ENCODE measurements at places on chromosomes 6 and 20.

DNA sequence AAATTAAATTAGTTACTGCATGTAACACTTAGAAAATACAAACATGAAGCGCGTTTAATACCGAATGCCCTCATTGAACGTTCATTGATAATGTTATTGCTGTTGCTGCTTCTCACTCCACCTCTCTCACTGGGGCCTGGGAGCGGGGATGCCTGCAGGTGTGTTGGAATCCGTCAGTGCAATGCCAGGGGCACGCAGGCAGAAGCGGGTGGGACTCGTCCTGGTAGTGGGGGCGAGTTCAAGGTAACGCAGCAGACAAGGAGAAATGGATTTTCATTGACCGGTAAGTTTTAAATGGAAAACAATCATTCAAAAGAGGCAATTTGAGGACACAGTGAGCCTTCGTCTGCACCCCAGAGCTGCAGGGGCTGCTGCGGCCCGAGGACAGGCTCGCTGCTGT is 71.2 kb upstream of the AFDN start:
- no peak for DNase-seq

GRCh38 chr6:67112120-67112519 is 1405.1 kb upstream of the EYS start:
- DNase-seq: no peak

- no peak for DNase-seq
These were observed 28.2 kb downstream of the POPDC3 start for GRCh38 chr6:105151644-105152043.

GRCh38 chr20:43191946-43192863 is 2.5 kb upstream of the PTPRT start:
- peak; percentile 18 for DNase-seq

DNA sequence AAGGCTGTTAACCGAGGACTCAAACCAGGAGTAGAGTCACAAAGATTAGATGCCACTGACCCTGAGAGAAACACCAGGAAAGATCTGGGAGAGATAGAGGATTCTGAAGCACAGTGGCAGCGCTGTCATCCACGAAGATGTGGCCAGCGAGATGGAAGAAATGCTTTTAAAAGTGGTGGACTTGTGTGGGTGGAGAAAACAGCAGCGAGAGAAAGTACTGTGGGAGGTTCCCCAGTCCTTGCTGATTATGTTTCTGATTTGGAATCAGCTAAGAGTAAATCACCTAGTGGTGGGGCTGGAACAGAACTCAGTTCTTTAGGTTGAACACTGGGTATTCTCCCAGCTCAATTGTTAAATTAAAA is 435 bp upstream of the ZNF322 start:
- DNase-seq: no peak

GRCh38 chr6:14665827-14666724 is 548.5 kb downstream of the CD83 start:
- DNase-seq: peak; percentile 65

DNA sequence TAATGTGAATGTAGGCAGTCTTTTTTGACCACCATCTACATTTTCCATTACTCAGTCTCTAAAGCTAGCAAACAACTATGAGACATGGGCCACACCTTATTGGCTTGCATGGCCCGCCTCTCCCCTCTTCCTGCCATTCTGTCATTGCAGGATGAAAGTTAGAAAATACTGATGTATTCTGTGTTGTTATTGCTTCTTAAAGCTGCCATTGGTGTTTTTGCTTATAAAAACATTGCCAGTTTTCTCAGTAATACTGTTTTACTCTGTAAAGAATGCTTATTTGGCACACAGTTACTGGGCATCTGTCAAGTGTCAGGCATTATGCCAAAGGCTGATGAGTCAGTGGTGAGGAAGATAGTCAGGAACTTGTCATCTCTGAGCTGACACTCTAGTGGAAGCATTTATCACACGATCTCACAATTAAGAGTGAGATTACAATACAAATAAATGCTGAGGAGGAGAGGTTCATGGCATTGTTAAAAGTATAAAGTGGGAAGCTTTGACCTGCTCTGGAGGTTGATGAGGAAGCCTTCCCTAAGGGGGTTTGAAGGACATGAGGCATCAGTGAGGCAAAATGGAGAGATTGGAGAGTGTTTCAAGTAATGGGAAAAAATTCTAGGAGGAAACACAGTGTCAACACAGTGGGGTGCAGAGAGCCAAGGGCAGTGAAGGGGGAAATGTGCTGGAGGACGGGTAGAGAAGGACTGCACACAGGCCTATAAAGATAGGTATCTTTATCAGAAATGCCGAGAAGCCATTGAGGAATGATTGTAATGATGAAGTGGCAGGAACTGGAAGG is 14.7 kb downstream of the KLHL32 start:
- peak; percentile 14 for DNase-seq

DNA sequence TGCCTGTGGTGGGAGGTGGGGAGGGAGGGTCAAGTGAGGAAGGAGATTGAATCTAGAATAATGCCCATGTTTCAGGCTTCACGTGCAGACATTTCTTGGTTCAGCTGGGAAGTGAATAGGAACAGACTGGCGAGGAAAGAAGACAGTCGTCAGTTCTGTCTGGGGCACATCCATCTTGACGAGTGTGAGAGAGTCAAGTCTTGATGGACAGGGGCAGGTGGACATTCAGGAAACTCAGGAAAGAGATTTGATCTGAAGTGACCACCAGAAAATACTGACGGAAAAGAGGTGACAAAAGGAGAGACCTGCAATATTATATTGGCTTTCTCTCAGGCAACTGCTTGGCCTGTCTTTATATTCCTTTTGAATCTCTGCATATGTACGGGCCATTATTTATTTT is 68.6 kb downstream of the ESR1 start:
- DNase-seq: no peak

DNA sequence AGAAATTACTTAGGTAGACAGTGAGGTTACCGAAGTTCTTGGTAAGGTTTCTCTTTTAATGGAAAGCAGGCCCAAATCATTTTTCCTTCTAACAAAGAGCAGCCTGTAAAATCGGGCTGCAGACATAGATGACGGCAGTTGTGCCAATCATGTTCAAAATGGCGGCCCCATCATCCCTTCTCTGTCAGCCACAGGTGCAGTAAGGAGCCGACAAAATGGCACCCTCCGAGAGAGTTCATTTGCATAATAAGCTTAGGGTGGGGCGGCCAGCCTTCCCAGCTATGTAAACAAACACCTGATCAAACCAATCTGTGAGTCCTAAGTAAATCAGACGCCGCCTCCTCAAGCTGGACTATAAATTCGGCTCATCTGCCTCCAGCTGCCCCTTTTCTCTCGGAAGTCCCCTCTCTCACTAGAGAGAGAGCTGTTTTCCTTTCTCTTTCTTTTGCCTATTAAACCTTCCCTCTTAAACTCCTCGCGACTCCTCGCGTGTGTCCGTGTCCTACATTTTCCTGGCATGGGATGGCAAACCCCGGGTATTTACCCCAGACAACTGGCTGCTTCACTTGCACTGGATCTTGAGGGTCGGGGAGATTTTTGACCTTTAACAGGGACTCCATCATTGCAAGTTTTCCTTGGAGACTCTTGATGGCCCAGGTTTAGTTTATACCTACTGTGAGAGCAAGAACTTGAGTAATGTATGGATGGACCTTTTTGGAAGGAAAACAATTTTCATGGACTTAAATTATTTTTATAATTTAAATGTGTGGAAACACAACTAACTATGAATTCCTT is 8.9 kb upstream of the DDR1 start:
- DNase-seq: no peak

DNA sequence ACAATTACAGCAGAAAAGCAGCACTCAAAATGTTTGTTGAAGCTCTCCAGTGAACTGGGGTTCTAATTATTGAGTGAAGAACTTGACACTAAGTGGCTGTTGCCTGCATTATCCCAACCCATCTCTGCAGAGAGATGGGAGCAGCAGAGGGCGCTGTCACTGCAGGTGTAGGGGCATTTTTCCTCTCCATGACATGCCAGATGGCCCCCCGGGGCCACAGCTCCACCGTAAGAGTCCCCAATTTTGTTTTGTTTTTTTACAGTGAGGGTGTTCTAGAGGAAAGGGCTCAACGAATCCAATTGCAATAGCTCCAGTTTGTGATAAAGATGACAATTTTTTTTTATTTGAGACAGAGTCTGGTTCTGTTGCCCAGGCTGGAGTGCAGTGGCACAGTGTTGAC is 1.9 kb upstream of the FUCA2 start:
- DNase-seq: peak; percentile 56

GRCh38 chr6:170445487-170445886 is 107.6 kb downstream of the PSMB1 start:
- DNase-seq: no peak

DNA sequence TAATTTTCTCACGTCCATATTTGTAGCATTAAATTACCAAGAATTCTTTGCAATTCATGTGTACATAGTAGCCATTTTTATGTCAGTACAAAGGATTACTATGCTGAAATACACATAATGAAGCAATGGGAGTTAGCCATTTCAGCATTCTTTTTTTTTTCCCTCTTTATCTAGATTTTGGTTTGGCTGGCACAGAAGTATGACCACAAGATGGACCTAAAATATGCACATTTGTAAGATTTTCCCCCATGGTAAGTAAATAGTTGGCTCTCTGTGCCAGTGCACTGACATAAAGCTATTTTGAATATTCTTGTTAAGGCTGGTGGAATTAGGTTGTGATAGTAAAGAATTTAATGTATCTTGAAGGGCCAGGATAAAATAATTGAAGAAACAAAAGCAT is 486.1 kb upstream of the BTBD3 start:
- DNase-seq: no peak

- DNase-seq: peak; percentile 25
These were observed 9.8 kb upstream of the CGA start for GRCh38 chr6:87104667-87105066.

GRCh38 chr6:84227044-84227433 is 404 bp downstream of the CEP162 start:
- DNase-seq: no peak

DNA sequence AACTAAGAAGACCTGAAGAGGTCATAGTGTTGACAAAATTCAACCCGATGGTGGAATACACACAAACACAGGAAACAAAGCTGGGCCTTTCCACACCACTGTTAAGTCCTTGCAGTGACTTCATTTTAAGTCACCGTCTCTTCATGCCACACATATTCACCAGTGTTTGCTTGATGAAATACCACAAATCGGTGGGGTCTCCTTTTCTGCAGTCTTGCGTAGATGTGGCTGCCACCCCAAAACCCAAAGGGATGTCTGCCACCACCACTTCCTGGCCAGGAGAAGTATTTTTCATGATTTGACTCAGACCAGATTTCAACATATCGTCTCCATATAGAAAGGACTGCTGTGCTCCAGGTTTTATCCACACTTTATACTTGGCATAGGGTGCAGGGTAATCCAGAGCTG is 11.0 kb upstream of the COL10A1 start:
- peak; percentile 17 for DNase-seq

- no peak for DNase-seq
These were observed 45.6 kb downstream of the LYRM4 start for GRCh38 chr6:5215159-5215558.

GRCh38 chr20:63740627-63741353 is 1.2 kb downstream of the SLC2A4RG start:
- DNase-seq: peak; percentile 33

DNA sequence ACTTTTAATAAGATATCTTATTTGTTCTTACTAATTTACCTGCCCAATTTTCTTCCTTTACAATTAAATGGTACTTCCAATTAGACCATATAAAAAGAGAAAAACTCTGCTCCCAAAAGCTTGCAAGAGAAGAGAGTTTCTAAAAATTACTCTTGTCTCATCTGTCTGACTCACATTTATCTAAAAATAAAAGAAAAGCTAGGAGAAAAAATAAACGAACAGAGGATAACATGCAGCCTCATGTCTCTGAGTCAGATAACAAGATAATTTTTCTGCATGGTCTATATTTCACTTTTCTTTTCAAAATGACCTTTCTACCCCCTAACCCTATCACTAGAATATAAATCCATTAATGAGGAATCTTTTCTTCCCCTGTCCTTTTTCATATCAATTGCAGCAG is 127.2 kb upstream of the TCF21 start:
- DNase-seq: no peak

DNA sequence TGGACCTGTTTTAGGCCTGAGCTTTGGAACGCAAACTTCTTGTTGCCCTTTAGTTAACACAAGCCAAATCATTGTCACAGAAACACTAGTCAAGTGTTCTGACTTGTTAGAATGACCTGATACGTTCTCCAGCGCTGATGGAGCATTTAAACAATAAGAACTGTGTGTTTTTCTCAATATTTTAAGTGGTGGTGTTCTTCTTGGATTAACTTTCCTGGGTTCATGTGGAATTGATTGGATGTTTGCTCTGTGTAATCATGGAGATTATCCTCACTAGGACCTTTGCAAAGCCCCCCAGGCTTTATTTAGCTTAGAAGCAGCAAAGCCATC is 1.6 kb downstream of the LRRC1 start:
- DNase-seq: no peak

DNA sequence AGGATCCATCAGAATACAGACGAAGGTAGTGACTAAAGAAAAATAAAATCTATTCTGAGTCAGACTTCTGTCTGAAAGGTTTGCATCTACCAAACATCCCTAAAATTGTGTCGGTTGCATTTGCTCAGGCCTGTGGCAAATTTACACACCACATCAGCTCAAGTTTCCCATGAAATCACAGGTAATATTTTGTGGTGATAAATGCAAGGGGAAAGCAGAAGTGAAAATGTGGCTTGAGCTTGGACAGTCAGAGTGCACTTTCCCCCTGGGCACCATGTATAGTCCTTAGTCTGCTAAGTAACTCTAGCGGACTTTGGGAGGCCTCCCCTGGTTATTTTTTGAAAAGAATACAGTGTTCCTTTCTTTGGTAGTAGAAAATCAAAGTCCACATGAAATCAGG is 159.1 kb downstream of the PKHD1 start:
- DNase-seq: no peak

DNA sequence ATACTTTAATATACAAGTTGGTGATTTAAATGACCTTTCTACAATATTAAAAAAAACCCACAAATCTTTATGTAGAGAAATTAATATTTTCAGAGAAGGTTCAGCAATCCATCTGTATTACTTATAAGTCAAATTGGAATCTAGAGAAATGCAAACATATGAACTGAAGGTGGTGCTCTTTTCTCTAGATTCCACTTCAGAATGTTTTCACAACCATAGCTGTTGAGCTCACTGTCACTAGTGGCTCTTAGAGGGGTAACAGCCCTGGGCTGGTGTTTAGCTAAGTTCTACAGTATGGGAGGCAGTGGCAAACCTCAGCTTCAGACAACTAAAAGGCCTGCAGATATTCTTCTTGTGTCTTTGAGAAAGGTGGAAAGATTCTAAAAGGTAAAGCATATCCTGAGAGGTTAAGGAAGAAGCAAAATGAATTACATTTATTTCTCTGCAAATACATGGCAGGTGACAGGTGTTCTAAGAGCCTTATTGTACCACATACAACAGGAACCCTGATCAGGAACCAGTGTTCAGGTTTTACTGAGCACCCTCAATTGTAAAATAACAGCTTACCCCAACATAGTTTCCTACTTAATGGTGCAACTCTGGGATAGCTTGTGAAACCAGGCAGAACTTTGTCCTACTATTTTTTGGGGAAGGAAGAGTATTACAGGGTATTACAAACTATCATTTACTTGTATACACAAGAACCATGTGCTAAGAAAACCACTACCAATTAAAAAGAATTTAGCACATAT is 56.6 kb upstream of the SAMHD1 start:
- DNase-seq: no peak

All from activated CD4-positive, alpha-beta T cell treated with anti-CD3 and anti-CD28 coated beads, Interleukin-2, amount 50 U/mL, for 48 hours (primary cell).